ENCODE measurements at places on chromosomes 11 and 22.

- DNase-seq: peak; percentile 97
Observed at GRCh38 chr11:122248939-122249338, 132.9 kb upstream of the BLID start.

DNA sequence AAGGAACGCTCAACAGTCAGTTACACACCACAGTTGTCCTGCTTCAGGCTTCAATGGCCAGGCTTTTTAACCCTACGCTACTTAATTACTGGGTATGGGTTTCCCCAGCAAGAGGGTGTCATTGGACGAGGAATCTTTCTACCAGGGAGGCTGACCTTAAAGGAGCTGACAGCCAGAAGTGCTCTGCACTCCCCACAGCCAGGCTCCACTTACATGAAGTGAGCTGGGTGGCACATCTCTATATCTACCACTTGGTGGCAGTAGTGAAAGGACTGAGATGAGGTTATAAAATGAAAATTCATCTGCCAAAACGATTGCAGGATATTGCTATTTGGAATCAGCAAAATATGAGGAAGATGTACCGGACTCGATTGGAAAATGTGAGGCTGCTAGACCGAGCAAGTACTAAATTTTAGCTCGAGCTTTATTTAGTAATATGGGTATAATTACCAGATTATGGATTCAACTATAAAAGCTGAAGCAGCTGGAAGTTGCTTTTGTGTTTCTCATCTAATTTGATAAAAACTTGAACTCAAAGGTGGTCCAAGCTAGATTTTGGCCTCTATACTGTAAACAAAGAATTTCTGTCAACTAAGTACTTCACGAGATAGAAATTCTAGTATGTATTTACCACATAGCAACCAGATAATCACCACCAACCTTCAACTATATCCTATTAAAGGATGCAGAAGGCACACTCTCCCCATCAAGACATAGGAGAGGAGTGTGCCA is 53.9 kb upstream of the CEP126 start:
- DNase-seq: peak; percentile 39

GRCh38 chr11:77127920-77128691 is at the start of gene MYO7A:
Gene MYO7A (plus strand): TSS chr11:77128246. CDS start chr11:77130635, 2,389 bp downstream.
- no peak for DNase-seq

DNA sequence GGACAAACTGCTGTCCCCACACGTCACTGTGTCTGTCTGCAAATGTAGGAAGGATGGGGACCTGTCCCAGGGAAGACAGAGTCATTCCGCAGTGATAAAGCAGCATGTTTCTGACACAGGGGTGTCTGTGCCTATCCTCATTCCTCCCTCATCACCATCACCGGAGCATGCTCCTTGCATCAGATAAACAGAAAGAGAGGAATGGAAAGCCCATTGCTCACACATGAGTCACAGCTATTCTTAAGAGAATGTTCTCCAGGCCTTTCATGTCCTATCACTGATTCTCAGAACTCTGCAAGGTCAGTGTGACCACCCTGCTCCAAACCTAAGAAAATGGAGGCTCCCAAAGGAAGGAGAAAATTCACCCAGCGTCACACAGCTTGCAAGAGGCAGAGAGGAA is 38.9 kb downstream of the ZNF195 start:
- peak; percentile 71 for DNase-seq

- DNase-seq: no peak
Observed at GRCh38 chr22:42848941-42849550, 8.0 kb downstream of the ARFGAP3 start.

DNA sequence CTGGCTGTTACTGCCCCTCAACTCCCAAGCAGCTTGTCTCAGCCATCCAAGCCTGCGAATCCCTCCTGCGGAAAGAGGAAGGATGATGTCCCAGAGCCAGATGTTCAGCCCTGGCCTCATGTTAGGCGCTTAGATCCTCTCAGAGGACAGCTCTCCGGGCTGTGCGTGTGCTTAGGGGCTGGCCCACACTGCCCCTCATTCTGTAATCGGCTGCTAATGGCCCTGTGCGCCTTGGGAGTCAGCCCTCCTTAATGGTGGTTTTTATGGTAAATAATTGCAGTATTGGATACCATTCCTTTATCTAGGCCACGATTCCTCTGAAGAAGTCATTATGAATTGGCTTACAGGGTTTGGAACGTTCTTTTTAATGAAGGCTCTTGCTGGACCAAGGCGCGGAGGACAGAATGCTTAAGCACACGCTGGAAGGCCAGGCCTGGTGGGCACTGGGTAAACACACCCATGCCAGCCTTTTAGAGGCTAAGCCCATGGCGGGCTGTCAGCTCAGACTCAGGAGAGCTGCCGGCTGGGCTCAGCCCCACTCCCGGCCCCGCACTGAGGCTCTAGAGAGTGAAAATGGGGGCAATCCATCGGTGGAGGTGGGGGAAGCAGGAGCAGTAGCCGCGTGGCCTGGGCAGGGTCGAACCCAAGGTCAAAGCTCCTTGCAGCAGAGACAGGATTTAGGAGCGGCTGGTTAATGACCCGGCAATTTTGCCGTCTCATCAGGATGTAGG is 1157.5 kb downstream of the BRD1 start:
- DNase-seq: no peak

DNA sequence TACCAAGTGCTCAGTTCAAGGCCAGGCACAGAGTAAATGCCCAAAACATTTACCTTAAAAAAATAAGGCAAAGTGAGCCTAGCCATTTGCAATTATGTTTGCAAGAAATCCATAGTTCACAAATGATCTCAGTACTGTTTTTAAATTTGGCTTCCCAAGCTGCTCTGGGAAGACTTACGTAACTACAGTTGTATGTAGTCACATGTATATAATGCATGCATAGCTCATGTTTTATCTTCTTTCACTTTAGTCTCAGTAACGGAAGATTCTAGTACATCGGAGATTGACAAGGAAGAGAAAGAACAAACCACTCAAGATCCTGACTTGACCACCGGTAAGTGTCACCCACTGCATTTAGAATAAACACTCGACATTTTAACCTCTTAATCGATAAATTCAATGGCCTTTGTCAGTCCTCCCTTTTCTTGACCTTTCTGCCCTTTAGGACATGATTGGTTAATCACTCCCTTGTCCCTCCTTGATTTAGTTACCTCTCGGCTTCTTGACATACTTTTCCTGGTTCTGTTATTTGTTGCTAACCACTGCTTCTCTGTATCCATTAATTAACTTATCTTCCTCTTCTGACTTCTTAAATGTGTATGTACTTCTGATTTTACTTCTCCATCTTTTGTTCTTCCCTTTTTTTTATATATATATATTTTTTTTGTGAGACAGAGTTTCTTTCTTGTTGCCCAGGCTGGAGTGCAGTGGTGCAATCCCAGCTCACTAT is 18.0 kb upstream of the JHY start:
- DNase-seq: no peak

GRCh38 chr11:64524158-64524527 is 66.9 kb upstream of the SLC22A12 start:
- no peak for DNase-seq

- DNase-seq: no peak
Observed at GRCh38 chr11:1433568-1433967, 43.8 kb downstream of the BRSK2 start.

- no peak for DNase-seq
Observed at GRCh38 chr11:130840679-130841078, 75.6 kb downstream of the SNX19 start.

- peak; percentile 5 for DNase-seq
Observed at GRCh38 chr11:22244986-22245592, 52.2 kb downstream of the ANO5 start.

GRCh38 chr11:100512475-100512874 is 174.6 kb upstream of the ARHGAP42 start:
- DNase-seq: peak; percentile 79

Data from foreskin keratinocyte (primary cell).